Vagina (tissue), 2 donors: ENCODE measurements at places on chromosomes 12 and 14. TPM values are rescaled to one million over a fixed set of nuclear protein-coding genes. Genes with fewer than 3 reads are reported as not detected.

The LRCOL1 gene
- total RNA-seq, result not detected

The FAM186B gene
- total RNA-seq, result not detected

- no peak for DNase-seq
Observed at GRCh38 chr12:101902641-101903040, 25.3 kb downstream of the DRAM1 start.

DNA sequence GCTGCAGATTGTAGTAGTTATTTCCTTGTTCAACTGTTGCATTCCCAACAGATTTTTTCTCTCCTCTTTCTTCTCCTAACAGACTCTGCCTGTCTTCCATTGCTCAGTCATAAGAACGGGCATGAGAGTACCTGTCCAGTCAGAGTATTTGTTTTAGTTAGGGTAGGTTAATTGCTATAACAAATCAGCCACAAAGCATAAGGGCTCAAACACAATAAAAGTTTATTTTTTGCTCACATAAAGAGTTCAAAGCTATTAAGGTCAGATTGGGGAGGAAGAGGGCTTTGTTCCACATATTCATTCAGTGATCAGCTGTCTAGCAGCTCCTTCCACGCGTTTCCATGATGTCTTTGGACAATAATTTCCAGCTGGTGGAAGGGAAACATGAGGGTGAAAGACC lies 92.8 kb upstream of the PLXNC1 start:
- no peak for DNase-seq

- DNase-seq, result no peak
Observed at GRCh38 chr14:66624336-66624937, 116.5 kb downstream of the GPHN start.

- DNase-seq, result no peak
Observed at GRCh38 chr12:108425238-108425795, 86.2 kb upstream of the CMKLR1 start.

GRCh38 chr14:98233656-98234055 lies 1038.3 kb downstream of the BCL11B start:
- DNase-seq, result no peak

The SYT10 gene
- 2.2 TPM for total RNA-seq

The CD9 gene
- 366 TPM for total RNA-seq

The P2RX4 gene
- total RNA-seq, result 26.5 TPM

The SPTB gene
- 0.98 TPM for total RNA-seq

The NTS gene
- total RNA-seq, result 2.5 TPM

DNA sequence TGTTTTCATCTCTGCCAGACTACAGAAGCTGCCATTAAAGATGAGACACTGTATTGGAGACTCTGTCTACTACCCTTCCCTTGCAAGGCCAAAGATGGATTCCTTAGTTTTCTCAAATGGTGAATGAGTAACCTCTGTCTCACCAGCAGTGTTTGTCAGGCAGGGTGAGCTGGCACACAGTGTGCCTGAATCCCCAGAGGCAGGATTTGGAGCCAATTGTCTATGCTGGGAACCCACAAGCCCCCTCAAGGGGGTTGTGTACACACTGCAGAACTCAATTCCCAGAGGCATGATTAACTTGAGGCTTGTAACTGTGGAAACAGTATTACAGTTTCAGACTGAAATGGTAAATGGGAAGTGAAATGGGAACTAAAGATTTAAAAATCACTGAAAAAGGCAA lies 136.8 kb upstream of the PTPRB start:
- no peak for DNase-seq

- DNase-seq, result no peak
Observed at GRCh38 chr12:121277374-121277759, 19.1 kb downstream of the CAMKK2 start.

The RERG gene
- total RNA-seq, result 31.9 TPM

GRCh38 chr14:72701237-72701565 lies 192.7 kb downstream of the DPF3 start:
- no peak for DNase-seq

The ADAM21 gene
- total RNA-seq, result not detected

DNA sequence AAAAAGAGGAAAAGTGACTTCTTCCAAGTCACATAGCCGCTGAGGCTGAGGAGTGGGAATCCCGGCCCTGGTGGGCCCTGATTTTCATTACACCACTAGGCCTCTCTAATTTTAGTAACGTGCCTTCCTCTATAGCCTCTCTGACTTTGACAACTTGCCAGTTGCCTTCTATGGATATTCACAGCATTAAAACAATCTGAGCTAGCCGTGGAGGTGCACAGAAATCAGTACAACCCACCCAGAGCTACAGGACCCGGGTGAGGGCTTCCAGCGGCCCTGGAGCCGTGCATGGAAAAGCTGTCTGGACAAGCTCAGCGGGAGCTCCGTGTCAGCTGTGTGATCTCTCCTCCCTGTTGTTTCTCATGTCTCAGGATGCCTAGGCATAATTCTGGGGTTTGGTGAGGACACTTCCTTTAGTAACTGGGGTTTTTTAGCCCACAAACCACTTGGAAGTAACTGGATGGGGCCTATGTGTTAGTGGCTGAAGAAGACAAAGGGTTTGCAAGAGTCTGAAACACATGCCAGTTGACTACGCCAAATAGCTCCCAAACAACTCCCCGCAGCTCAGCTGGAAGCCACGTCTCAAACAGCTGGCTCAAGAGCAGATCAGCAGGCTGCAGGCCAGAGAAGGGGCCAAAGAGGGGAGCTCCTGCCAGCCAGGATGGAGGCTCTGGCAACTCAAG lies 53.0 kb downstream of the SSH1 start:
- DNase-seq, result no peak

- DNase-seq, result no peak
Observed at GRCh38 chr14:51293149-51293911, 53.3 kb downstream of the TMX1 start.

DNA sequence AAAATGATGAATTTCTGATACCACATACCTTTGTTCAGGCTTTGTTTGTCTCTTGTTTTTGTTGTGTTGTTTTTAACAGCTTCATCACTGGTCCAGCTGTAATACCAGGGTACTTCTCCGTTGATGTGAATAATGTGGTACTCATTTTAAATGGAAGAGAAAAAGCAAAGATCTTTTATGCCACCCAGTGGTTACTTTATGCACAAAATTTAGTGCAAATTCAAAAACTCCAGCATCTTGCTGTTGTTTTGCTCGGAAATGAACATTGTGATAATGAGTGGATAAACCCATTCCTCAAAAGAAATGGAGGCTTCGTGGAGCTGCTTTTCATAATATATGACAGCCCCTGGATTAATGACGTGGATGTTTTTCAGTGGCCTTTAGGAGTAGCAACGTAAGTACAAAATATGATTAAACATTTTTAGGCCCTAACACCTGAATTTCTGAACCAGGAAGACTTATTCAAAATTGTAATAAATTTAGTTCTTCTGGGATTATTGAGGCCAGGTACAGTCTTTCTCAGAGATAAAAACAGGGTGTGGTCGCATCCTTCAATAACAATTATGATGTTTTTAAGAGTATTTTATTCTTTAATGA lies 22.4 kb downstream of the RXYLT1 start:
- no peak for DNase-seq

- peak; percentile 70 for DNase-seq
Observed at GRCh38 chr12:34393086-34393820, 371.0 kb downstream of the ALG10 start.

DNA sequence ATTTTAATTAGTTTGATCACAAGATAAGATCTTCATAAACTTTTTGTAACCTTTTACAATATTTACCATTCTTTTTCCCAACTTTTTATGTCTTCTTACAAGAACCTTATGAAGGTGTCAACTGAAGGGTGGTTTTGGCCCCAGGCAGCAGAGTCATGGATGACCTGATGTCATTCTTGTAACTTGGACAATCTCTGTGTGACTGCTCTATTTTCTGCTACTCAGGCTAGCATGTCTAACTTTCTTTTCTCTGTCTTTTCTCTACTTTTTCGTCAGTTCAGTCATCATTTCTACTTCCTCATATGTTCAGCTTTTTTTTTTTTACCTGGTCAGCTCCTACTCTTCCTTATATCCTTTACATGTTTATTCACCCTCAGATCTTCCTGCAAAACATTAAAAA lies 150.7 kb upstream of the PTPRQ start:
- DNase-seq, result no peak

GRCh38 chr12:12807970-12808702 lies 5.0 kb upstream of the DDX47 start:
- no peak for DNase-seq

GRCh38 chr12:107379852-107380567 lies 286.7 kb upstream of the CRY1 start:
- no peak for DNase-seq

DNA sequence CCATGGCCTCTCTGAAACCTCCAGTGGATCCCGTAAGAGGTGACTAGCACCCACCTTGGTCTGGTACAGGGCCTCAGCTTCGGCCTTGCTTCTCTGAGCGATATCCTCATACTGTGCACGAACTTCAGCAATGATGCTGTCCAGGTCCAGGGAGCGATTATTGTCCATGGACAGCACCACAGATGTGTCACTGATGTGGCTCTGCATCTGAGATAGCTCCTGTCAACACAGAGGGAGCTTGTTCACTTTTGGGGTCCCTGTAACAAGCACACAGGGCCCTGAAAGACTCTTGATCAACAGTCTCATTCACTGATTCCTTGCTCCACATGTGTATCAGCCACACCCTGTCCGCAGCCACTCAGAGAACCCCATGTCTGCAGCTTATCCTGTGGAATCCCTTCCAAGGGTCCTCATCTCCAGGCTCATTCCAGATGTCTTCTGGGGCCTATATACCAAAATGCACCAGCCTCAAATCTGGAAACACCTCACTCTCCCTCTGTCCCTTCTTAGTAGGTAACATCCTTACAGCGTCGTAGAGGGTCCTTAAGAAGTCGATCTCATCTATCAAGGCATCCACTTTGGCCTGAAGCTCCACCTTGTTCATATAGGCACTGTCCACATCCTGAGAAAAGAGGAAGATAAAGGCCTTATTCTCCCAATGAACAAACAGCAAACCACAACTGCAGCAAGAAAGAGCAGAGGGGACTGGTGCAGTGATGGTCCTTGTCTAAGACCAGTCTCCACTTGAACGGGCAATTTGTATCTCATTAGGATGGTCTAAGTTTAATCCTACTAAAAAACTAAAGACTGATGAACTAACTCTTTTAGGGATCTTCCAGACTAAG lies 3.5 kb downstream of the KRT3 start:
- DNase-seq, result no peak

GRCh38 chr12:62210422-62210821 lies 49.8 kb upstream of the USP15 start:
- no peak for DNase-seq

The MSI1 gene
- 3.7 TPM for total RNA-seq

The AQP2 gene
- total RNA-seq, result not detected

GRCh38 chr12:126198966-126199692 lies 1133.9 kb downstream of the AACS start:
- DNase-seq, result no peak

The DEPDC4 gene
- not detected for total RNA-seq

GRCh38 chr14:32601906-32602305 lies 272.8 kb downstream of the AKAP6 start:
- DNase-seq, result no peak

- no peak for DNase-seq
Observed at GRCh38 chr12:57360468-57360867, 70.4 kb downstream of the R3HDM2 start.

The OR4E2 gene
- not detected for total RNA-seq

DNA sequence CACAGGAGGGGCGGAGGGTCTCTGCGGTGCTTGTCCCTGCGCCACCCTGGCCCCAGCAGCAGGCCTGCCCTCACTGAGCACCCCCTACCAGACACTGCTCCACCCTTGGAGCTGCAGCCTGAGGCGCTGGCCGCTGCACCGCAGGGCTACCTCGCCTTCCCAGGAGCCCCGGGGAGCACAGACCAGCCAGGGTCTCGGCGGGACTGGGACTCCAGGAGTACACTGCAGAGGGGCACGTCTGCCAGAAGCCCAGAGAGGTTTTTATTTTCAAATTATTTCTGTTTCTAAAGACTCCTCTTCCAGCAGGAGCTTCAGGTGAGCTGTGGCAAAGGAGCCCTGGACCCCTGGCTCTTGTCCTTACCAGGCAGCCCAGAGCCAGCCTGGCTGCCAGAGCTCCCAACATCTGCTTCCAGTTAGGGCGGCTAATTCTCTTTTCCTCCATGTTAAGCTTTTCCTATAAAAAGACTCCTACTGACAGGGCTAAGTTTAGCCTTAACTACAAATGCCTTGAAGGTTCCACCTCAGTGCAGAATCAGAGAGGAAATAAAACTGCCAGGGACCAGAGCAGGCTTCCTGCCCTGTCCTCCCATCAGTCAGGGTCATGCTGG lies 26.4 kb downstream of the DEGS2 start:
- no peak for DNase-seq

DNA sequence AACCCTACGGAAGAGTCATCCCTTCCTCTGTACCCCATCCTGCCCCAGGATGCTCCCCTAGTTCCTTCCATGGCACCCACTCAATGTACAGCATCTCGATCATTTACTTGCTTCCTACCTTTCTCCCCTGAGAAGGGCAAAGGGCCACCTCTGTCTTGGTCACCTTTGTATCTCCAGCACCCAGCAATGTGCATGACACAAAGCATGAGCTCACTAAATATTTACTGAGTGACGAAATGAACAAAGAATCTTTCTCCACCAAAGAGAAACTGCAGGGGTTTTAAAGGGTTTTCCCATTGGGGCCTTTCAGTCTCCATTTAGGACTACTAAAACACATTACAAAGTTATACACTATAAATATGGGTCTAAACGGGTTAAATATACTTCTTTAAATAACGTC lies 30.6 kb downstream of the ATG14 start:
- no peak for DNase-seq

DNA sequence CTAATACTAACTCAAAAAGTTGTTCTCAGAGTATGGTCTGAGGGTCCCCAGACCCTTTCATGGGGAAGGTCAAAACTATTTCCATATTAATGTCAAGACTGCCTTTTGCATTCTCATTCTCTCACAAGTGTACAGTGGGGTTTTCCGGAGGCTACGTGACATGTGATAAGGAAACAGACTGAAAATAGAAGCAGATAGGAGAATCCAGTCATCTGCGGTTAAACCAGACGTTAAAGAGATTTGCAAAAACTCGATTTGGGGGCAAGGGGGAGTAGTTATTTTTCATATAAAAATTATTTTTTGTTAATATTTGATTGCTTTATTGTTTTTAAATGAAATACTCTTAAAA lies 1.0 kb upstream of the NAP1L1 start:
- DNase-seq, result no peak

DNA sequence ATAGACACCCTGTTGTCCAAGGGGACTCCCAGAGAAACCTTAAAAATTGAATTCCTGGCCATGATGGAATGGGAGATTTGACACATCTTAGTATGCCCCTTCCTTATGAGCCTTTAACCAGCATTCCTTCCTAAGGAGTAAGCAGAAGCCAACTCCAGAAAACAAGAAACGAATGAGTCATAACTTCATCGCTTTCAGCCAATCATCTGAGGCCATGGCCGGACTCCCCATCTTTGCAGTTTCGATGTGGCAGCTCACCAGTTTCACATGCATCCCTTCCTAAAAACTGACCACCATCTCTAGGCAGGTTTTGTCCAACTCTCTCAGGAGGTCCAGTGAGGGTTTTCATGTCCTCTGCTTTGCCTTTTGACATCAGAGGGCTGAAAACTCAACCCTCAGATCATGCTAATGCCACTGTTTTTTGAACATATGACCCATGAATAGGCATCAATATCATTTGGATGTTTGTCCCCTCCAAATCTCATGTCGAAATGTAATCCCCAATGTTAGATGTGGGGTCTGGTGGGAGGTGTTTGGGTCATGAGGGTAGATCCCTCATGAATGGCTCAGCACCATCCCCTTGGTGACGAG lies 19.9 kb downstream of the DAAM1 start:
- no peak for DNase-seq

GRCh38 chr14:50521912-50522341 lies 10.4 kb downstream of the MAP4K5 start:
- DNase-seq, result no peak
